ENCODE measurements at places on chromosomes 5 and 9.

- no peak for DNase-seq
Measured at GRCh38 chr5:169950333-169950732, 30.0 kb downstream of the INSYN2B start.

DNA sequence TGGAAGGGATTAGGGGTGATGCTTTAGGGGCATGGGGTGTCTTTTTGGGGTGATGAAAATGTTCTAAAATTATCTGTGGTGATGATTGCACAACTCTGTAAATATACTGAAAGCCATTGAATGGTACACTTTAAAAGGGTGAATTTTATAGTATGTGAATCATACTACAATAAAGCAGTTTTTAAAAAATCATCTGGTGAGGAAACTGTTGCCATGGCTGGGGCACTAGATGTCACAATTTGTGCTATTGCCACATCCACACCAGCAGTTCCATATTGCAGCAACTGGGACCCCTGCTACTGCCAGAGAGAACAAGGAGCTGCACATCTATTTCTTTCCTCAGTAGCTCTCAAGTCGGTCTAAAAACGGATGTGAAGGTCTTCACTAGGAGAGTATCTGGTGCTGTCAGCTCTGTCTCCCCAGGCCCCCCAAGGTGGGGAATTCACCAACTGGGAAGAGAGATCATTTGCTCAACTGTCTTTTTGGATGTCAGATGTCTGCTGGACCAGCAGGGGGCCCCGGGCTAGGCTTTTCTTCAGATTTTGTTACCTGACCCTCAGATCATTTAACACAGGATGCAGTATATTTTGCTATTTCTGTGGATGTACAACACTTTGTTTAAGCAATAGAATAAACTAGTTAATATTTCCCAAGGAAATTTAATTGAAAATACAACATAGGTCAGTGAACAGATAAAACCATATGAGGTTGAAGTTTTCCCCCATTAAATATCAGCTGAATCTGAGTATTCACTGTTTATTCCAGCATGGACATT lies 13.2 kb downstream of the CMYA5 start:
- DNase-seq: no peak

DNA sequence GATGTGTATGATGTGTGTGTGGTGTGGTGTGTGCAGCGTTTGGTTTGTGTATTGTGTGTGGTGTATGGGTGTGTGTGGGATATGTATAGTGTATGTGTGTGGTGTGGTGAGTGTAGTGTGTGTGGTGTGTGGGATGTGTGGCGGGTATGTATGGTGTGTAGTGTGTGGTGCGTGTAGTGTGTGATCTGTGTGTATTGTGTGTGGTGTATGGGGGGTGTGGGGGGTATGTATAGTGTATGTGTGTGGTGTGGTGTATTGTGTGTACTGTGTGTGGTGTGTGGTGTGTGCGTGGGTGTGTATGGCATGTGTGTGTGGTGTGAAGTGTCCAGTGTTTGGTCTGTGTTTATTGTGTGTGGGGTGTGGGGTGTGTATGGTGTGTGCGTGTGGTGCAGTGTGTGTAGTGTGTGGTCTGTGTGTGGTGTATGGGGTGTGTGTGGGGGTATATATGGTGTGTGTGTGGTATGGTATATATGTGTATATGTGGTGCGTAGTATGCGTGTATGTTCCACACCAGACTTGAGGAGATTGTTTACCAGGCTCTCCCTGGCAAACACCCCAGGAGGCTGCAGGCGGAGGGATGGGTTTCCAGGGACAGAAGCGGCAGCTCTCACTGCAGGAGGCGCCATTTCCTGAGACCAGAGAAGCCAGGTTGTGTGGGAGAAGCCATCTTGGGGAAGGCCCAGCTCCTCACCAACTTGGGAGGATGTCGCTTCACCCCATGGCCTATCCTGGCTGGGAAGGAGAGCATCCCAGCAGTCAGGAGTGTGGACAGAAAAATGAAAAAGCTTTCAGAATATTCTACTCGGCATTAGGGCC lies 138.1 kb downstream of the NXNL2 start:
- DNase-seq: no peak

GRCh38 chr5:102591650-102592049 lies 92.8 kb upstream of the SLCO6A1 start:
- DNase-seq: no peak

DNA sequence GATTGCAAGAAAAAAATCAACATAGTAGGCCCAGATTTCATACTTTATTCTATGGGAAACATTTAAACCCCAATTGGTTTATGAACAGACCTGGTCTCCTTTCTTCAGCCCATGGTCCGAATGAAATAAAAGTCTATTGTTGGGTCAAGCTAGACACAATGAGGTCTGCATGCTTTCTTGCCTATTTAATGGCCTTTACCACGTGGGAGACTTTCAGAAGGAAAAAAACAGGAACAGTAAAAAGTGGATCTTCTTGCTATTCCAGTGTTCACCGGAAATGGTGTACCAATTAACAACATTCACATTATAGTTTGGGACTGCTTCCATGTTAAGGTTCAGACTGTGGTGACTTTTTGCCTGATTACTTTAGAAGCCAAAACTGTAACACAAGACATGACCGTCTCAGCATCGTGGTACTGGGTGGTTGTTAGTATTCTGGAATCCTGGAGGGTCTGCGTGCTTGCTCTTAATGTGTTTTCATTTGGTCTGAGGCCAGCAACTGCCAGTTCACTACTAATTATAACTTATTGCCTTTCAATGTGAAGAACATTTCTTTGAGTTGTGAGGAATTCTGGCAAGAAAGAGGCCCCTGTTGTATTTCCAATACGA lies 85.4 kb upstream of the PRRC1 start:
- DNase-seq: no peak

DNA sequence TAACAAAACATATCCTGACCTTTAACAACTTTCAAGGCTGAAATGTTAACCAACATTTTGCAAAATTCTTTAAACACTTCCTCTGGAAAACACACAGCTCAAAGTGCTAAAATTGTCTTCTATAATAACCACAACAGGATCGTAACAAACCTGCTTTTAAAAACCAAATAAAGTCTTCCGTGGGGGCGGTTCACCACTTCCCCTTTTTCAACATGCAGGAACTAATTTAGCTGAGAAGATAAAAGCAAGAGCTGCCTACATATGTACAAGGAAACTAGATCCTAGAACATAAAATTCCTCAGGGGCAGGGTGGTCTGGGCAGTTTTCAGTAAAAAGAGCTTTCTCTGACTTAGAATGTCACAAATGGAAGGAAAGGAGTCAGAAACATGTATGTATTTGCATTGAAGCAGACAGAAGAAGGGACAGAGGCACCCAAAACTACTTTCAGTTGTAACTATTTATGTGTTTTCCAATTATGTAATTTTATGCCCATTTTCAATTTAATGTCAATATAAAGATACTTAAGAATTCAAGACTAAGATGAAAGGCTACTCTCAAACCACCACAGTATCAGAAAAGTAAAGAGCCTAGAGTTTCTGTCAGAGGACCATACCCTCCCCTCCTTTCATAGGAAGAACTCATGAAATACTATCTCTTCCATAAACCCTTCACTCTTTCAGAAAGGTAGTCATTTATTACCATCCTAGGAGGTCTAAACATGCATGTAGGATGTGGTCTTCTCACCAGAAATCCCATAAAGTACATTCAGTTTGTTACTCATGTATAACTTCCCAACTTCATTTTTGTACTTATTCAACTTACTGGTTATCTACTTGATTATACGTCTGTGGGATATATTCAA lies 185.9 kb upstream of the RASA1 start:
- DNase-seq: peak; percentile 61

- DNase-seq: no peak
Measured at GRCh38 chr9:98866435-98867102, 59.1 kb downstream of the GALNT12 start.

DNA sequence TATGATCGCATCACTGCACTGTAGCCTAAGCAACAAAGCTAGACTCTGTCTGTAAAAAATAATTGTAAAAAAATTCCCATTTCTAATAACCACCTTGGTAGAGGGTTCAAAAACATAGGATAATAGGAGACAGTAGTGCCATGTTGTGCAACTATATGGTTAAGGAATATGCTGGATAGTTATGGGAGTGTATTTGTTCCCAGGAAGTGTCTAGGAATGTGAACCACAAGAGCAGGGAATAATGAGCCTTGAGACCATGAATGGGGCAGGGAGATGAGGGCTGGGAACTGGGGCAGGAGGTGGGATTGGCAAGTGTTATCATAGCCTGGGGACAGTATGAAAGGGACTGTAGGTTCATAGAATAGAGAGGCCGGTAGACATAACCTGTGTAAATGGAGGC lies 50.4 kb downstream of the RUSC2 start:
- no peak for DNase-seq

All from immature natural killer cell (primary cell).